ENCODE measurements at places on chromosomes 11 and 22. TPM values are rescaled to one million over a fixed set of nuclear protein-coding genes. Genes with fewer than 3 reads are reported as not detected.

DNA sequence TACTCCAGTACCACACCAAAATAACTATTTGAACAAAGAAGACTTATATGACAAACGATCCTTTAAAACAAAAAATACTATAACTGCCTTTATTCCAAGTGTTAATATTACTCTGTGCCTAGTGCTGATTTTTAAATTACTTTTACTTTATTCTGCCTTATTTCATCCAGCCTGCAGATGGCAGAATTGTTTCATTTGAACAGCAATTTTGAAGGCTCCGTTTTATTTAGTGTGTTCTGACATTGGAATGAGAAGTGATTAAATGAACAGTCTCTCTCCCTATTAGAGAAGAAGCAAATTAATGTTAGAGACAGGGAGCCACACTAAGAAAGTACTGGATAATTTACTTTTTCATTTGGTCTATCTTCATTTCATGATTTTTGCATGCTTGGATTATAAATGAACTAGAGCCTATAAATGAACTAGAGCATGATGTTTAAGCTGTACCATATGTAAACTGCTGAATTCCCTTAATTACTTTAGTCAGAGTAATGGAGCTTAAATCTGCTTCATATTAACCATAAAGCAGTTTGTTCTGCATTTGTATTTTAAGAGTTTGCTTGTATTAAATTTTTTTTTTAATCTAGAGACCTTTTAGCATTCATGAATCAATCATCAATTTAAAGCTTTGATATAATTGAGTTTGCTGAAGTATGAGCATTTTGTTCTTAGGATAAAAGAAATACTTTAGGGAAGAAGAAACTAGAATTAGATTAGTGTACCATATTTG is 9.8 kb downstream of the PDHX start:
- DNase-seq, result no peak

The PRSS23 gene
- 4.1 TPM for total RNA-seq

The OR8J1 gene
- total RNA-seq, result not detected

DNA sequence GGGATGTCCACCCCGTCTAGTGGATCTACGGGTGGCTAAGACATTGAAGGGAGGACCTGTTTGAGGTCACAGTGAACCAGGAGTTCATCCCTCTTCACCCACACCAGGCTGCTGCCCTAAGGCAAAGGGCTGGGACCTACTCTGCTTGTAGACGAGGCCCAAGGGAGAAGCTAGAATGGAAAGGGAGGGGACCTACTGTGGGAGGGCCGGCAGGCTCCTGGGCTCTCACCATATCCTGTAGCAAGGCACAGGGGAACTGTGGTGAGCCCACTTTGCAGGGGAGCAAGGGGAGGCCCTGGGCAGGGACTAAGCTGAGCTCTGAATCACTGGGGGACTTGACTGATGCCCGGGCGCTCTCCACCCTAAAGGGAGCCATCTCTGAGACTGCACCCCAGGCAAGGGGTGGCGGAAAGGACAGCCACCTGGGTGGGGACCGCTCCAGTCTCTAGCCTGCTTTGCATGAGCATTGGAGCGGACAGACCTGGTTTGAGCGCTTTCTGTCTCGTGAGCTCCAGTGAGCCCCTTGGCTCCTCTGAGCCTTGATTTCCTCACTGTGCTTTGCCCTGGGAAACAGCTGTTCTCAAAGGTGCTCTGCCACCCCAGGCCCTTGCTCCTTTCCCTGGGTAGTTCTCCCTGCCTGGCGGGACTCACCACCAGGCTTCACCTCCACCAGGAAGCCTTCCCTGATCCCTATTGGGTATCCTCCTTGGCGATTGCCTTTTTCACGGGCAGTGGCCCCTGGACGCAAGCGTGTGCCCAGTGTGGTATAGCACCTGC is 24.2 kb downstream of the PARVG start:
- no peak for DNase-seq

DNA sequence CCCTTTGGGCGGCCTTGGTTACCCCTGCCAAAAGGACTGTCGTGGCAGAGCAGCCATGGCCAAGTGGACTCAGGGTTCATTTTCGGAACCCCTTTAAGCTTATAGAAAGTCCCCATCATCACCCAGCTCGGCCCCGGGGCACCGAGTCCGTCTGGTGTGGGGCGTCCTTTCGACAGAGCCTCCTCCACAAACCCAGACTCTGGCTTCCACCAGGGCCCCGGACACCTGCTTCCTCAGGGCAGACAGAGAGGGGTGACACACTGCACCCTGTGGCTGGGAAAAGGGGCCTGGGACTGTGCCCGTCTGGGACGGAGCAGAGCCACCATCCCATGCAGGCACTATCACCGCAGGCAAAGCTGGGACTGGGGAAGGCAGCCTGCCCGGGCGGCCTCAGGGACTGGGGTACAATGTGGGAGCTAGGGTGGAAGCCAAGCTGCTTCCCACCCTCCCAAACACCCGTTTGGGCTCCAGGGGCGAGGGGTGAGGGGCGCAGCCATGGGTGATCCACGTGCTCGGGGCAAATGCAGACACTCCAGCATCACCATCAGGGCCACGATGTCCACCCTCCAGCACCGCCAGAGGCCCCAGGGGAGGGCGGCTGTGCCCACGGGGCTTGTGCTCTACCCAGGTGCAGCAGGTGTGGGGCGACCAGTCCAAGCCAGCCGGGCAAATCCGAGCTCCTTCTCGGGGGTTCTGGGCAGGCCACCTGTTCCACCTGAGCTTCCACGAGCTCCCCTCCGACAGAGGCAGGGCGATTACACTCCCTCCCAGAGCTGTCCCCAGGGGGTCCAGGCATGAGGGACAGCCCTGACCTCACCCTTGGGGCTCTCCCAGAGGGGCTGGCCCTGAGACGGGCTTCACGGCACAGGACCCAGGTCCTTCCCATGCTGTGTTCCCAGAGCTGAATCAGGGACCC is 11.7 kb upstream of the MRPL23 start:
- peak; percentile 29 for DNase-seq

- DNase-seq, result no peak
Observed at GRCh38 chr11:114449845-114450244, 10.6 kb downstream of the REXO2 start.

DNA sequence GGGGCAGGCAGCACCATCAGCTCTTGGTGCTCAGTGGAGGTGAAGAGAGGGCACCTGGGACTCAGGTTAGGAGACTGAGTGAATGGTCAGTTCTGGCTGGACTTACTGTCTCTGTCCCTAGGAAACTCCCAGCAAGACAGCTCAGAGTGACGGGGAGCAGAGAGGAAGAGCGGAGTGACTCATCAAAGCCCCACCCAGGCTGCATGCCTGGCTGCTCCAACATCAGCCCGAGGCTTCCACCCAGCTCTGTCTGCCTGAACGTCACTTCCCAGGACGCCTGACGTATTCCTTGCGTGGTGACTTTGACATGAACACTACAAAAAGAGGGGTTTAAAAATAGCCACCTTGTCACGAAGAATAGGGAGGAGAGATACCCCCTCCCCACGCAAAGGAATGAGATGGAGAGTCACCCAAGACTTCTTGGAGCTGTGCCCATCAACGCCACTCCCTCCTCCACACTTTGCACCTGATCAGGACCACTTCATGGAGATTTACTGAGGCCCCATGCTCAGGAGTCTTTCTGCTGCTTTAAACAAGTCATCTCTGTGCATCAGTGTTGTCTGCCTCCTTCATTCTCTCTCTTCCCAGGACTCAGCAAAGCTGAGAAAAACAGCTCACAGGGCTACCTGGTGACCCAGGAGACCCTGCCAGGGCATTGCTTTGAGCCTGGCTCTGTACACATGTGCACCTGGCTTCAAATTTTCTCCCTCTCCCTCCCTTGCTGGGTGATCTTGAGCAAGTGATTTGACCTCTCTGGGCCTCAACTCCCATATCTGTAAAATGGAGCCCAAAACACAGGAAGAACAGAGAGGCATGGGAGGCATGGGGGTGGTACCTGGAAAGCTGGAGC is 83.1 kb downstream of the MN1 start:
- DNase-seq, result peak; percentile 80

Data from Right ventricle myocardium superior (tissue), 1 donor.